ENCODE measurements at places on chromosomes 5 and 9.

- DNase-seq: no peak
These were observed 192.4 kb downstream of the GADD45G start for GRCh38 chr9:89797255-89797654.

DNA sequence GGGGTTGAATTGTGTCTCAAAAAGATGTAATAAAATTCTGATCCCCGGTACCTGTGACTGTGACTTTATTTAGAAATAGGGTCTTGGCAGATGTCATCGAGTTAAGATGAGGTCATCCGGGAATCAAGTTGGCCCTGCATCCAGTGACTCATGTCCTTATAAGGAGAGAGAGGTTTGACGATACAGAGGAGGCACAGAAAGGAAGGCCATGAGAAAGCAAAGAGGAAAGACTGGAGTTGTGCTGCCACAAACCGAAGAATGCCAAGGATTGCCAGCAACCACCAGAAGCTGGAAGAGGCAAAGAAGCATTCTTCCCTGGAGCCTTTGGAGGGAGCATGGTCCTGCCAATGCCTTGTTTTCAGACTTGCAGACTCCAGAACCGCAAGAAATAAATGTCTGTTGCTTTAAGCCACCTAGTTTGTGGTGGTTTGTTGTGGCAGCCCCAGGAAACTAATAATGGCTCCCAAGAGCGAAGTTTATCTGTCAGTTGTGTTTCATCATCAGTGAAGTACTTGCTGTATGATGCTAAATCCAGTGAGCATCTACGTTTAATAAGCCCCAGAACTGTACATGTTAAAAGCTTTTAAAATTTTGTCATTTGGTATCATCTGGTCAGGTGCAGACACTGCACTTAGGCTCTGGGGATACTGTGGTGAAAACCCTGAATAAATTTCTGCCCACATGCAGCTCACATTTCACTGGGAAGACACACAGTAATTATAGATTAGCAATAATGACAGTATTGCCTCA lies 114.8 kb downstream of the TLE4 start:
- no peak for DNase-seq

DNA sequence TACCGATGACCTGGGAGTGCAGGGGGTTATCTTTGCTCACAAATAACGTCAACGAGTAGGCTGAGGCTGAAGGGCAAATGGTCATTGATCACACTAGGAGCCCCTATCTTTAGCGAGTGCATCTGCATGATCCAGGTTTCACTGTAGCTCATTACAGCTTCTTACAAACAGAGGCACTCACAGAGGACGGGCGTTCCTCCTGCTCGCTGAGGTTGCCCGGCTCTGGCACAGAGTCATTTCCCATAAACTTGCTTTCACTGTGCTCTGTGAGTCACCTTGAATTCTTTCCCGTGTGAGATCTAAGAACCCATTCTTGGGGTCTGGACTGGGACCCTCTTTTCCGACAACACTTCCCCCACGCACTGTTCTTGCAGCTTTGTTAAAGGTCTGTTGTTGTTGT lies 1.9 kb upstream of the PAEP start:
- DNase-seq: no peak

DNA sequence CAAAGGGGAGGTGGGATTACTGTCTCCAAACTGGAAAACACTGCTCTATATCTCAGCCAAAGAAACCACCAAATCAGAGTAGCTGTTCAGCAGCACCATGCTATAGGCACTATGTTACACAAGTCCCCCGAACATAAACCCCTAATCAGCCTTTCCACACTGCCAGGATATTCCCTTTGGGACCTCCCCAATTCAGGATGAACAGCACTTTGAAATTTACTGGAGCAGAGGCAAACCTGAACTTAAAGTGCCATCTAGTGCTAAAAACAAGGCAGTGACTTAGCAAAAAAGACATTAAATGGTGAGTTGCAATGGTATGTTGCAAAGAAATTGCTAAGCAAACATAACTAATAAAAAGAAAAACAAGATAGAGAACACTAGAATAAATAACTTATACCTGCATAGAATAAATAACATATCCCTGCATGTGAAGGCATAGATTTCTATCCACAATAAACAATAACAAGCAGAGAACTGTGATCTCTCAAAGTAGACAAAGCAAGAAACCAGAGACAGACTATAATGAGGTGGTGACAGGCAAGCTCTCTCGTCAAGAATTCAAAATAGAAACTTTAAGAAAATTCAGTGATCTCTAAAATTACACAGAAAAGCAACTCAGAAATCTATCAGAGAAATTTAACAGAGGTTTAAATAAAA lies 584.4 kb upstream of the ACO1 start:
- no peak for DNase-seq

- DNase-seq: no peak
These were observed 5.9 kb downstream of the EMB start for GRCh38 chr5:50435168-50435567.

DNA sequence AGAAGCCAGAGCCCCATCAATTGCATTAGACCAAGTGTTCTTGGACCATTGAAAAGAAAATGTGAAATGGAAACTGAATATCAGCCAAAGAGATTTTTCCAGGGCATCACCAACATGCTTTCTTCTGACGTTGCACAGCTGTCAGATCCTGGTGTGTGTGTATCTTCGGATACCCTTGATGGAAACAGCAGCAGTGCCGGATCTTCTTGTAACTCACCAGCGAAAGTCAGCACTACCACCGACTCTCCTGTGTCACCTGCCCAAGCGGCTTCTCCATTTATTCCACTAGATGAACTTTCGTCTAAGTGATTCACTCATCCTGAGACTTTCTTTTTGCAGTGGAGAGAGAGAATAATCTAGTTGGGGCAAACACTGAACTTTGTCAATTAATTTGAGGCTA lies 75.7 kb downstream of the PIP5K1B start:
- DNase-seq: no peak

DNA sequence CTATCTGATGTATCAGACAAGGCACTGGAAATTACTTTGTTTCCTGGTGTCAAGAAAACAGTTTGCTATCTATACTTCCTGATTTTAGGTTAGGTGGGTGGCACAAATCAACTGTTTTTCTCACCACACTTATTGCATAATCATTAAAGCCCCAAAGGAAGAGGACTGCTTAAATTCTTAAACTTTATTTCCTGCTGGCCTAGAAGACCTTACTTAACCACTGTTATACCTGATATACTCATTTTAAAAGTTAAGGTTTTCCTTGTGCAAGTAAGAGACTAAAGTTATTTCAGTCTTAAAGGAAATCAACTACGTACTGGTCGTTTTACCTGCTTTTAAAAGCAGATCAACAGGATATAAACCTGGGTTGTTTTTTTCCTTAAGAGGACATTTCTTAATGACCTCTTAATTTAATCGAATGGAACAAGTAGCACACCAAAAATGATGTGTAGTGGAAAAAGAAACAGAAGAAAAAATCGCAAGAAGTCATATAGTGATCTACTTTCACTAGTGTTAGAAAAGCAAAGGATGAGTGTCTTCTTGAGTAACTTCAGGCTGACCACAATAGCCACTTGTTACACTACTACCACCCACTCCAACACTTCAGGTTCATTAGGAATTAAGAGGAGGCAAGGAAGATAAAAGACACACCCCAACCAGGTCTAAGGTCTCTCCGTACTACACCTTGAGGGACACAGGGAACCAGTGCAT lies 974 bp downstream of the CLINT1 start:
- no peak for DNase-seq

- DNase-seq: no peak
These were observed 2227.5 kb upstream of the C9orf72 start for GRCh38 chr9:29800821-29801220.

DNA sequence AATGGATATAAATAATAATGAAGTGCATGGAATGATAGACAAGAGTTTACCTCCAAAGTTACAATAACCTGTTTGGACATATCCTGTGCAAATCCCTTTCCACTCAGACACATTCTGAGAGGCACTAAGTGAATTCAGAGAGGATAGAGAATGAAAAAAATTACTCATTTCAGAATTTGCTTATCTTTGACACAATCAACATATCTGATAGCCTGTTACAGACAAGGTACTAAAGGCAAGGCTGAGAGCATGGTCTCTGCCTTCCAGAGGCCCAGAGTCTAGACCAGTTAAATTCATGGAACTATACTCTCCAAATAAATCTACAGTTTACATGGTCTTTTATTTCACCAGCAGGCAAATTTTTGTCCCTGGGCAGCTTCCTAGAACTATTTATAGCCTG lies 371.8 kb upstream of the PTGER4 start:
- no peak for DNase-seq

Data from esophagus squamous epithelium (tissue), 5 donors.